ENCODE measurements at places on chromosomes 16 and 17.

- peak; percentile 47 for DNase-seq
These were observed 4.0 kb upstream of the ZNF267 start for GRCh38 chr16:31869511-31870201.

DNA sequence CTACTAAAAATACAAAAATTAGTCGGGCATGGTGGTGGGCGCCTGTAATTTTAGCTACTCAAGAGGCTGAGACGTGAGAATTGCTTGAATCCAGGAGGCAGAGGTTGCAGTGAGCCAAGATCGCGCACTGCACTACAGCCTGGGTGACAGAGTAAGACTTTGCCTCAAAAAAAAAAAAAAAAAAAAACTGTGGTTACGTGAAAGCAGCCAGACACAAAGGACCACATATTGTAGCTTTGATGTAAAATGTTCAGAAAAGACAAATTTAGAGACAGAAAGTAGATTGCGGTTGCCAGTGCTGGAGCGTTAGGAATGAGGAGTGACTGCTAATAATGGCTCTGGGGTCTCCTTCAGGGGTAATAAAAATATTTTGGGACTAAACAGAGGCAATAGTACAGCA, 4.0 kb upstream of the MEAK7 start:
- DNase-seq, result no peak

GRCh38 chr16:68202091-68202519, 33.8 kb downstream of the ESRP2 start:
- DNase-seq, result no peak

DNA sequence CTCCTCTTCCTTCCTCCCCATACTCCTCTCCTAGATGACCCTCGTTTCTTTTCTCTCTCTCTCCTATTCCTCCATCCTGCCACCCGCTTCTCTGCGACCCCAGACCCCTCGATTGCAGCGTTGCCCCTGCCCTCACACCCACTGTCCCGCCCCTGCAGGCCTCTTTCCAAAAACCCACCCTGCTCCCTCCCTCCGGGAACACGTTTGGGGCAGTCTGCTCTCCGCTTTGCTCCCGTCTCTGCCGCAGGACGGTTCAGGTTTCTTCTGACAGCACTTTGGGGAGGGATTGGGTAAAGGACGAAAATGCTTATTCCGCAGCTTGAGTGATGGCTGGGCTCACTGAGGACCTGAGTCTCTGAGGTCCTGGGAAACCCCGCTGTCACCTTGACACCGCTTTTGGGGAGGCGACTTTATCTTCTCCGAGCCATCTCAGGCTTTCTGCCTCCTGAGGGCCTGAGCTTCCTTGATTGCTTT, 690 bp downstream of the NDE1 start:
- DNase-seq, result peak; percentile 24

DNA sequence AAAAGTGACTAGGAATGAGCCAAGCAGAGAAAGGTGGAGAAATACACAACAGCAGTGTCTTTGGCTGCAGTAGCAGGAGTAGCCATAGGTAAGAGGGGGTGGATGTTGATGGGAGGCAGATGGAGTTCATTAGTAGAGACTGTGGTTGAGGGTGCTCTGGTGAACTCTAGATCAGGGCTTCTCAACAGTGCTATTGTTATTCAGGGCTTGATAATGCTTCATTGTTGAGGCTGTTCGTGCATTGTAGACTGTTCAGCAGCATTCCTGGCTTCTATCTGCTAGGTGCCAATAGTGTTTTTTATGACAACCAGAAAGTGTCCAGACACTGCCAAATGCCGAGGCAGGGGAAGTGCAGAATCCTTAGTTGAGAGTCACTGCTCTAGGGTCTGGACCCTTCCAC, 3.6 kb downstream of the ALKBH5 start:
- no peak for DNase-seq

- no peak for DNase-seq
These were observed 7.3 kb downstream of the MFSD6L start for GRCh38 chr17:8791910-8792270.

- no peak for DNase-seq
These were observed 24.1 kb downstream of the ALOX15B start for GRCh38 chr17:8062807-8063483.

DNA sequence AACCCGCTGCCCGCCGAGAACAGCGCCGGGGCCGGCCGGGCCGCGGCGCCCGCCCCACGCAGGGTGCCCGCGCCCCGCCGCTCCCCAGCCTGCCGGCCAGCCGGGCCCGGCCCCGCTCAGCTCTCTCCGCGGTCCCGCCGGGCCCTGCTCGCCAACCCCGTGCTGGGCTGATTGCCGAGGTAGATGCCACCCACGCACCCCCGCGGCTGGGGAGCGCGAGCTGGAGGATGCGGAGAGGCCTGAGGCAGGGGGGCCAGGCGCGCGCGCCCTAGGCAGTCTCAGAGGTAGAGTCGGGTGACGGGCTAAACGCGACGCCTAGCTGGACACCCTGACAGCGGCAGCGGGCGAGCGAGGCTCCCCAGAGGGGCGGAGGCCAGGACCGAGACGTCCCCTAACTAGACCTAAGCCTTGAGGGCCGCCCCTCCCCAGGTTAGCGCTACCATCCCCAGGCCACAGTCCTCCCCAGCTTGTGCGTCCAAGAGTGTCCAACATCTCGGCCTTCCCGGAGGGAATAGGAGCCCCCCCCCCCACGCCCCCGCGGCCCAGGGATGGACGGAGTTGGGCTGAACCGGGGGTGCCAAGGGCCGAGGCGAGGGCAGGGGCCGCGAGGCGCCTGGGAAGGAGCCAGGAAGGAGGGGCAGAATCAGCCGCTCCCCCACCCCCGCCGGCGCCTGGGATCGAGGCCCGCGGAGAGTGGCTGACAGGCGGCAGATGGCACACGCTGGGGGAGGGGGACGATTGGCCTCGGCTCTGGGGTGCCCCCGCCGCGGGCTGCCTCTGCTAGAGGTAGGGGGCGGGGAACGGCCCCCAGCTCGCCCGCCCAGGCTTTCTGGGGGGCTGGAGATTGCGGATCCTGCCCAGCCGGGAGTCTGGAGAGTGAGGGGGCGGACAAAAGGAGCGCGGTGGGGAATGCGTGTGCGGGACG, 2.5 kb upstream of the ZNF423 start:
- DNase-seq, result peak; percentile 32

DNA sequence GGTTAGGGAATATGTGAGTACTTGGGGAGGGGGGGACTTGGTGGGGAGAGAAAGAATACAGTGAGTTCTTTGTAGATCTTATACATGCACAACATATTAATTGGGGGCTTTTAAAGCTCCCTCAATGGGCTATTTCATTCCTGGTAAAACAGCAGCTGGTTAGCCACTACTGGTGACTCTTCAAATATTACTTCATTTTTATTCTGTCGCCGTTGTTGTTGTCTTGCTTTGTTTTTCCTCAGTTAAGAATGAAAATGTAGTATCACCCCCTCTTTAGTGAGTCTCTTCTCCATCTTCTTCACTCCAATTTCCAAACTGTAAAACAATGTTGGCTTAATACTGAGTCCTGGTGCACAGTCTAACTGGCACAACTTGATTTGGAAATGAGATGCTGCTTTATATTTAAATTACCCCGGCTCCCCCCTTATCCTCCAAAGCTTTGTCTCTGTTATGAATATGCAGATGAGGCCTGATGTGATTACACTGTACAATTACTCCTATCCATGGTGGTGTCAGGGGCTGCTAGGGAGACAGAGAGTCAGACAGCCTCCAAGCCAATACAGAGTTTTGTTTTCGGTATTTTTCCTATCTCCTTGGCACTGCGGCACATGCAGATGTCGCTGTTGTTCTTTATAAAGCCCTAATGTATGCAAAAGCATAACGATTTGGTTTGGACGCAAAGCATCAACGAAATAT, 256.9 kb upstream of the PMFBP1 start:
- no peak for DNase-seq

DNA sequence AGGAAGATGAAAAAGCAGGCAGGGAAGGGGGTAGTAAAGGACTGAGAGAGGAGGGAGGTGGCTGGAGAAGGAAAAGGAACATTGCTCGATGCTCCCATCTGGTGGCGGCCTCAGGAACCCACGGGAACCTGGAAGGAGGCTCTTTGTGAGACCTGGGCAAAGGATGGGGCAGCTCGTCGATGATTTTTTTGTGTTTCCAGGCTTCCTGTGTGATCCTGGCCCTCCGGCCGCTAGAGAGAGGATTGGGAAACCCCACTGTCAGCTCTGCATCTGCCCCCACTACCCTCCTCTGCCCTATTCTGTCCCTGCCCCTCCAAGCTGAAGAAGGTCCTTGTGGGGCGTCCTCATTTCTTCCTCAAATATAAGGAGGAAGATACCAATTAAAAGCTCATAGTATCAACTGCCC, 6.6 kb downstream of the WFIKKN2 start:
- DNase-seq, result peak; percentile 21

GRCh38 chr16:16982614-16983013, 488.1 kb downstream of the XYLT1 start:
- no peak for DNase-seq

GRCh38 chr16:15639061-15639568, 3.8 kb downstream of the MARF1 start:
- no peak for DNase-seq

GRCh38 chr16:67593288-67593687, 31.0 kb downstream of the CTCF start:
- DNase-seq, result no peak

GRCh38 chr16:2082171-2082982, 34.6 kb downstream of the TSC2 start:
- DNase-seq, result no peak

- no peak for DNase-seq
These were observed 24.8 kb downstream of the KLHDC4 start for GRCh38 chr16:87740909-87741424.

- DNase-seq, result no peak
These were observed 43.7 kb downstream of the IL21R start for GRCh38 chr16:27445502-27446175.

- no peak for DNase-seq
These were observed 264.4 kb downstream of the NPIPA8 start for GRCh38 chr16:18072161-18072560.

GRCh38 chr17:78324391-78325075, 35.3 kb downstream of the SOCS3 start:
- DNase-seq, result no peak

DNA sequence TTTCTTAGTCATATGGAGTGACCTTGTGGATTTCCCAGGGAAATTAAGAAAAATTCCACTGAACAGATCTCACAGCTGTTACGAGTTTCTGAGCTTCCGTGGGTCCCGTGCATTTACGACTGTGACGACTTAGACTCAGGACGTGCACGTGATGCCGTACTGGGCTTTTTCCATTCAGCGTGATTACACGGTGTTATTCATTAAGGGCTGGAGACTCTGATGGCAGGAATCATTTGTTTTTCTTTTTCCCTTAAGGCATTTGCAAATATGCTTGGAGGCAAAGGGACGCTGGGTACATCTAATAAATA, 57.2 kb downstream of the TBC1D16 start:
- DNase-seq, result no peak

DNA sequence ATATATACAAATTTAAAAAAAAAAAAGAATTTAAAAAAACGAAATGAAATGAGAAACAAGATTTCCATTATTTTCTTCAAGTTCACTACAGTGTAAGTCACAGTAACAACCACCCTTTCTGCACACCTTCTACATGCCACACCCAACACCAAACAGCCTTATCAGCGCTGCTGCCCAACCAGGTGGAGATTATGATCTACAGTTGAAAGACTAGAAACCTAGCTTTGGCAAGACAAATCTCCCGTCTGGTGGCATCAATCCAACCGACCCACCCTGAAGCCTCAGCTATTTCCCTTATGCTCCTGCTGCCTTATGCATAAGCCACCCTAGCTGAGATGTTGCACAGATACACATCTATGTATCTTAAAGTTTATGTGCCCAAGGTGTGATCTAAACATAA, 60.8 kb downstream of the PARN start:
- DNase-seq, result no peak

DNA sequence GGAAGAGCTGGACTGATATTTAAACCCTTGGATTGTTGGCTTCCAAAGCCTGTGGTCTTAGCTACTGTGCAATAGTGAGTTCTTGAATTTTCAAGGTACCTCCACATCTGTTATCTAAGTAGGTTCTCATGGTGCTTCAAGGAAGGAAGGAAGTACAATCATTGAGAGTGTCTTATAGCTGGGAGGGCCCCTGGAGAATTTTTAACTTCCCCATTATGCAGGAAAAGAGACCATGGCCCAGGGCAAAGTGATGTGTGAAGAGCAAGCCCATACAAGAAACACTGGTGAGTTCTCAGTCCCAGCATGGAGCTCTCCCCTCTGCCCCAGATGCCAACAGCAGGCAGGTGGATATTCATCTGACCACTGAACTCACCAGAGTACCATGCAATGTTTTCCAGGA, 169.0 kb upstream of the IRX6 start:
- no peak for DNase-seq

GRCh38 chr16:4454623-4455022, 19.8 kb downstream of the NMRAL1 start:
- DNase-seq, result no peak

DNA sequence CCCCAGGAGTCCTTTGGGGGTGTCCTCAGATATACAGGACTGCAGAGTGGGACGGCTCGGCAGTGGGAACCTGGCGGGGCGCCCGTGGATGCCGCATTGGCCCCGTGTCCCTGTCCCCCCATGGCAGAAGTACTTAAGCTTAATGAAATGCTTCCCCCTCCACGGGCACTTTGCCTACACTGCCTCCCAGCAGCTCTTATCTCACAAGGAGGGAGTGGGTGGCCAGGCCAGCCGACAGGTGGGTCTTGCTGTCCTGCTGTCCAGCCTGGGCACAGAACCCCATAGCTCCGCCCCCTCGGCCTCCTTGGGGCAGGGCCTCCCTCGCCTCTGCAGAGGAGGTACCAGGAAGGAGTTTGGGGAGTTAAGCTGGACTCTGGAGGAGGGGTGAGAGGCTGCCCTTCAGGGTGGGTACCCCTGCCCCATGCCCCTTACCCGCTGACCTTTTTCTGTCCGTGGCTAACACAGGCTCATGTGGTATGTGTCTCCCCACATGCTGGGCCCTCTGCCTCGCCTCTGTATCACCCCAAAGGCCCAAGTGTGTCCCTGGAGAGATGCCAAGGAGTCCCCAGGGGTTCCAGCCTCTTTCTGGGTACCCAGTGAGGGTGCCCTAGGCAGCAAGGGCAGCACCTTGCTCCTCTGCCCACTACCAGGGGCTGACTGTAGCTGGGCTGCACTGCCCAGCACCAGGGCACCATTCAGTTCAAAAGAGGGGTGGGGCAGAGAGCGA, 8.7 kb downstream of the THRA start:
- DNase-seq, result no peak

DNA sequence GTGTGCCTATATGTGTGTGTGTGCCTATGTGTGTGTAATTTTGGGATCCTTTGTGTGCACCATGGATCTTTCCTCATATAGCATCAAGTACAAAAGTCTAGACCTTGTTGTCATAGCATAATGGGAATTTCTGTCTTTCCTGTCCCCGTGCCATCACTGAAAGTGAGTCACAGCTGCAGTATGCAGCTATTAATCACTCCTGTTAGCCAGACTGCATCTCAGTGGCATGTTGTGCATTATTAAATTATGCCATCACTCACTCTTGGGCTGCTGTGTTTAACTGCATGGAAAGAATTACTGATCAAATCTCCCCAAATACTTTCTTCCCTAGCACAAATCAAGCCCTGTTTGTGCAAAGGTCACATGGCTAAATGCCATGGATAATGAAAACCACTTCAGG, 92.4 kb downstream of the CBLN1 start:
- DNase-seq, result no peak

DNA sequence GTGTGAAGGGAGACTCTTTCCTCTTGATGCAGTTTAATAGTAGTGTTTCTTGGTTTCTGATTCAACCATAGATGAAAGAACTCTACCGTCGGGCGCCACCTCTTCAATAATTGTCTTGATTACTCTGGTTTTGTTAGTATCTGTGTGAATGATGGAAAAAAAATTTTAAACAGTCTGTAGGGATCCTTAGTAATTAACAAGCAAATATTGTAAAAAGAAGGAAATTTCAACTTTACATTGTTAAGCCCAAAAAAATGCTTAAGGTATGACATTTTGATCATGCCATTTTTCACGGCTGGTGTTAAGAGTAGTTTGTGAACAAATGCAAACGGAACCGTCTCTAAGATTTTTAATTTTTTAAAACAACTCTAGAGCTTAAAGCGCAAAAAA, 4.1 kb downstream of the KRT10 start:
- DNase-seq, result no peak
